ENCODE measurements at places on chromosomes 3 and 15. TPM values are rescaled to one million over a fixed set of nuclear protein-coding genes. Genes with fewer than 3 reads are reported as not detected.

The ASB14 gene
- total RNA-seq: not detected

DNA sequence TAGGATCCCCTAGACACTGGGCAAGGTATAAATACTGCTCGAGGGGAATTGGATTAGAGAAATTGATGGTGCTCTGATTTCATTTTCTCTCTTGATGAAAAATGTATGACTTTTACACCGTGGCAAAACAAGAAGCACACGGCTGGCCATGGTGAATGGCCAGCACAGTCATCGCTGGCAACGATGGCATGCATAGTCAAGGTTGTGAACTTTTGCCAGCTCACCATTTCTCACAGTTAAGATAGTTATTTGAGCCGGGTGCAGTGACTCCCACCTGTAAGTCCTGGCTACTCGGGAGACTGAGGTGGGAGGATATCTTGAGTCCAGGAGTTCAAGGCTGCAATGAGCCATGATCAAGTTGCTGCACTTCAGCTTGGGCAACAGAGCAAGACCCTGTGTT, 95.4 kb downstream of the HMG20A start:
- H3K27me3 ChIP-seq: no peaks in the 10 kb centered on the region
- no peak for DNase-seq
- no peak overlapping the region for H3K27ac ChIP-seq
- H3K4me1 ChIP-seq: no peaks in the 10 kb centered on the region

- no peak overlapping the region for H3K27ac ChIP-seq
- DNase-seq: no peak
- no peaks in the 10 kb centered on the region for H3K27me3 ChIP-seq
- H3K4me1 ChIP-seq: no peaks in the 10 kb centered on the region
Measured at GRCh38 chr3:186316666-186317260, 45.3 kb downstream of the DGKG start.

GRCh38 chr15:81843226-81843625, 202.6 kb downstream of the MEX3B start:
- no peak overlapping the region for H3K4me3 ChIP-seq
- peaks cover 2% of the 10 kb centered on the region for H3K27me3 ChIP-seq
- no peak for DNase-seq
- H3K27ac ChIP-seq: no peak overlapping the region
- no peaks in the 10 kb centered on the region for H3K36me3 ChIP-seq
- H3K4me1 ChIP-seq: no peaks in the 10 kb centered on the region

GRCh38 chr15:95839367-95839782, 491.1 kb upstream of the NR2F2 start:
- H3K27me3 ChIP-seq: peaks cover 9% of the 10 kb centered on the region
- peak; percentile 82 for DNase-seq
- H3K27ac ChIP-seq: peak overlapping the region; percentile 74
- peaks cover 3% of the 10 kb centered on the region for H3K36me3 ChIP-seq
- H3K4me3 ChIP-seq: peak overlapping the region; percentile 49
- H3K4me1 ChIP-seq: peaks cover 40% of the 10 kb centered on the region

DNA sequence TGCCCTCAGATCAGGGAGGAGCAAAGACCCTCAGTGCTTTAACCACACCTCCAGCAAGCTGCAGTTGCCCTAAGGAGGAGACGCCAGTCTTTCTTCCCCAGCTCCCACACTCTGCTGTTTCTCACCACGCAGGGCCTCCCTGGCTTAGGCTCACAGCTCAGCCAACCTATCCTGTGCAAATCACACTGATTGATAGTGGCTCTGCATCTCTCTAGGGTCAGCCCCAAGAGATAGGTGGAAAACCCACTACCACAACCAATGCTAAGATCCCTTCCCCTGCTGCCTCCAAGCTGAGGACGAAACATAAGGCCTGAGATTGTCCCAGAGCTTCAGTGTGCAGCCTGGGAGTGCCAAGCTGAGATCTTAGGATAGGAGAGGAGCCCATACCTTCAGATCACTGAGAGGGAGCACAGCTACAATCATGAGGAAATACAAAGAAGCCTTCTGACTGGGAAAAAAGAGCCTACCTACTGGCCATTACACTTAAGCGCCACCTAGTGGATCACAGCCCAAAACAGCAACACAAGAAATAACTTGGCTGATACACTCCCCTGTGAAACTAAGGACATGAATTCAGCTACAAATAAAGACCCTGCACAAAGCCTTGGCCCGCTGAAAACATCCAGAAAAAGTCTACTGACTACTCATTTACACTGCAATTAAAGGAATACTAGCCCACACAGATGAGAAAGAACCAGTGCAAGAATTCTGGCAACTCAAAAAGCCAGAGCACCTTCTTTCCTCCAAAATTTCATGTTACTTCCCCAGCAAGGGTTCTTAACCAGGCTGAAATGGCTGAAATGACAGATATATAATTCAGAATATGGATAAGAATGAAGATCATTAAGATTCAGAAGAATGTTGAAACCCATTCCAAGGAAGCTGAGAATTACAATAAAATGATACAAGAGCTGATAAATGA, 271.5 kb upstream of the DCBLD2 start:
- DNase-seq: peak; percentile 80
- H3K27ac ChIP-seq: no peak overlapping the region
- no peak overlapping the region for H3K4me3 ChIP-seq
- no peaks in the 10 kb centered on the region for H3K4me1 ChIP-seq
- H3K27me3 ChIP-seq: peaks cover 1% of the 10 kb centered on the region

DNA sequence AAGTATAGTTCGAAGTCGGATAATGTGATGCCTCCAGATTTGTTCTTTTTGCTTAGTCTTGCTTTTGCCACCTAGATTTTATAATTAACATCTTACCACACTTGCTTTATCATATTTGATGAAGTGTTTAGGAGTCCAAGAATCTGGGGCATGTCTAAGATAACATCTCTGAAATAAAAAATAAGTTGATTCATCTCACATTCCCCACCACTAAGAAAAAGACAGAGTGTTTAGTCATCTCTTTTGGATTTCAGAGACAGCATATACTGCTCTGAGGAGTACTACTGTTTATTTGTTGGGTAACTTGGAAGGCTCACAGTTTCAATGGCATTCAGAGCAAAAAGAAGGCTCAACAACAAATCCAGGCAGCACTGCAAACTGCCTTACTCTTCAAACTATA, 324.2 kb upstream of the ATP11B start:
- no peak overlapping the region for H3K4me3 ChIP-seq
- no peak for DNase-seq
- H3K4me1 ChIP-seq: no peaks in the 10 kb centered on the region

DNA sequence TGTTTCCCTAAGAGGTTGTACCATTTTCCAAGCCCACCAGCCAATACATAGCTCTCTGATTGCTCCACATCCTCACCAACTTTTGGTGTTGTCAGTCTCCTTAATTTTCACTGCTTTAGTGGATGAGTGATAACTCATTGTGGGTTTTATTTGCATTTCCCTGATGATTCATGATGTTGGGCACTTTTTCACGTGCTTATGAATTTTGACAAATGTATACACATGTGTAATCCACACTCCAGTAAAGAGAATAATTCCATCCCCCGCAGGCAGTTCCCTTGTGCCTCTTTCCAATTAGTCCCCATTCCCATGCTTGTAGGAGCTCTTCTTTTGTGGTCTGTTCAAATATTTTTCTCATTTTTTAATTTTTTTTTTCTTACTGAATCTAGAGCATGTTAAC, 52.4 kb downstream of the ANP32A start:
- H3K36me3 ChIP-seq: no peaks in the 10 kb centered on the region
- no peak overlapping the region for H3K4me3 ChIP-seq
- peaks cover 5% of the 10 kb centered on the region for H3K4me1 ChIP-seq
- peaks cover 20% of the 10 kb centered on the region for H3K27me3 ChIP-seq
- H3K27ac ChIP-seq: no peak overlapping the region
- DNase-seq: no peak

GRCh38 chr3:184336547-184337398, 627 bp upstream of the FAM131A start:
- peak overlapping the region; percentile 89 for H3K4me3 ChIP-seq
- H3K27me3 ChIP-seq: no peaks in the 10 kb centered on the region
- peak overlapping the region; percentile 86 for H3K27ac ChIP-seq
- H3K36me3 ChIP-seq: peaks cover 39% of the 10 kb centered on the region

DNA sequence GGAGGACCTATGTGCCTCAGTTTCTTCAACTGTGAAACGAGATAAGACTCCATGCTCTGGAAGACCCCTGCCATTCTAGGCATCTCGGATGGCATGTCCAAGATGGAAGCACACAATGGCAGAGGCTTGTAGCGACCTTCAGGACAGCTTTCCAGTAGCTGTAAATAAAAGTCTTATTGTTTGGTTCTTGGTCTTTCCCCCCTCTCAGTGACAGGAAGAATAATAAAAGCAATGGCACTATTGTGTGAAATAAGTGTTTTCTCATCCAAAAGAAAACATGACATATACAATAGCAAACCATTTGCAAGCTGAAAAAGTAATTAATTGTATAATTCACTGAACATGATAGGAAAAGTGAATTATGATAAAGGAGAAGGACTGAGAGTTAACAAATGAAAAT, 32.5 kb upstream of the CD47 start:
- no peak overlapping the region for H3K4me3 ChIP-seq
- H3K27me3 ChIP-seq: no peaks in the 10 kb centered on the region
- H3K36me3 ChIP-seq: peaks cover 25% of the 10 kb centered on the region
- DNase-seq: no peak
- H3K27ac ChIP-seq: peak overlapping the region; percentile 35

DNA sequence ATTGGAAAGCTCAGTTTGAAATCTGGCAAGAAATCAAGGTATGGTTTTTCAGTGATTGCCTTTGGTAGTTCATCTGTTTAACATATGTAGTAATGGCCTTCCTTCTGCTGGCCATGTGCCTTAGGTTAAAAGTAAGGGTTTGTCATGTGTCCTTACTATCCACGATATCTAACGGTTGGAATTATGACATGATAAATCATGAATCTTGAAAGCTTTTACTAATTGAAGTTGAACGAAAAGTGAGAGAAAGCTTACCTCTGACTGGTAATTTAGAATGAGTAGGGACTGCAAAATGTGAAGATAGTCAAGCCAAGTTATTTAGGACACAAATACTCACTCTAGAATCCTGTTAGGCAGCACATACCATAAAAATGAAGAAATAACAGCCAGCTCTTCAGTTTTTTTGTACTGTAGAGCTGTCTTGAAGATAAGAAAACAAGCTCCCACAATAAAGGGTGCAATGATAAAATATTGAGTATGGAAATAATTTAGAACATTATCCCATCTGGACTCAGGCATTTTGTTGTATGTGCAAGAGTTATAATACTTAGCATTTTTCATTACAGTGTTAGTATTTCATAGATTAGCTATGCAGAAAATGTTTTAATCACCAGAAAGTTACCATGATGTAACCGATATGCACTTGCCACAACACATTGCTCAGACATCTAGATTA, 303.4 kb downstream of the ZNF385D start:
- H3K36me3 ChIP-seq: no peaks in the 10 kb centered on the region
- no peaks in the 10 kb centered on the region for H3K4me1 ChIP-seq
- DNase-seq: no peak
- H3K4me3 ChIP-seq: no peak overlapping the region
- H3K27ac ChIP-seq: no peak overlapping the region
- H3K27me3 ChIP-seq: no peaks in the 10 kb centered on the region

GRCh38 chr15:26682598-26683164, 90.2 kb downstream of the GABRB3 start:
- no peak for DNase-seq
- H3K27me3 ChIP-seq: no peaks in the 10 kb centered on the region
- H3K4me1 ChIP-seq: no peaks in the 10 kb centered on the region
- H3K36me3 ChIP-seq: no peaks in the 10 kb centered on the region
- H3K27ac ChIP-seq: no peak overlapping the region

DNA sequence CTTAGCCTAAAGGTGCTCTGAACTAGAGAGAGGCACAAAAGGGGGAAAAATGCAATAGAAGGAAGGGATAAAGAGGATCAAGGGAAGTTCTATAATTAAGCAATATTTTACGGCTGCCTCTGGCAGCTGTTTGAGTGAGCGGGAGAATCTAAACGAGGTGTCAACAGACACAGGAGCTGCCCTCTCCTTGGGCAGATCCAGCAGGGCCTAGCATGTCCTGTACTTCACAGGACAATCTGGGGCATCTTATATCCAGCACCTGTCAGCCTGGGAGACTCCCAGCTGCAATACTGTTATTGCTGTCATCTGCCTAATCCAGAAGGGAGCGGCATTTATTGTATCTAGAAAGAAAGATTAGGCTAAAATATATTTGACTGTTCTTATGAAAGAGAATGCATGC, 68.9 kb downstream of the WWTR1 start:
- no peak overlapping the region for H3K4me3 ChIP-seq
- no peaks in the 10 kb centered on the region for H3K4me1 ChIP-seq
- no peaks in the 10 kb centered on the region for H3K36me3 ChIP-seq
- H3K27ac ChIP-seq: no peak overlapping the region
- DNase-seq: no peak

DNA sequence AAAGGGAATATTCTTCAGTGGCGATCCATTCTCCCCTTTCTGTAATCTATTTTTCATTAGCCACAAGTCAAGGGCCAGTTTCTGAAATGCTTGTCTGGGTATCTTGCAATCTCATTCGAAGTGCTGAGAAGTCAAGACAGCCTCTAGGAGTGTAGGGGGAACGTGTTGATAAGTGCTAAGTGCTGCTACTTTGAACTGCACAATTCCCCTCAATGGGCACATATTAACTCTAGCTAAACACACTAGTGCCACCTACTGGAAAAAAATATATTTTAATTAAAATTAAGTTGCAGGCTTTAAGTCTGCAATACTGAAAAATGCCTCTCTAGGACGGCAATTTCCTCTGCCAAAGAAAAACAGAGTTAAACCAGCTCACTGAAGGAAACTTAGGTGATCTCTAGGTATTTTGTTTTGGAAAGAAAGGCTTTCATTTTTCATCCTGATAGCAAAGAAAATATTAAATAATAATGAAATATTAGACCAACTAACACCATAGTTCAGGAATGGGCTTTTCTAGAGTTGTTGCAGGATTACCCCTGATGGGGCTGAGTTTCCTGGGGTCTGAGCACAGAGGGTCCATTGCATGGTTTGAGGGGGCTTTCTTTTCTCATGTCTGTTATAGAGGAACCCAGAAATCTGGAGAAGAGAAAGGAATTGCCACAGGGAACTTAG, 181.9 kb upstream of the KBTBD8 start:
- DNase-seq: peak; percentile 66
- no peaks in the 10 kb centered on the region for H3K4me1 ChIP-seq
- H3K36me3 ChIP-seq: no peaks in the 10 kb centered on the region
- H3K27me3 ChIP-seq: peaks cover 9% of the 10 kb centered on the region
- no peak overlapping the region for H3K4me3 ChIP-seq

GRCh38 chr15:38745626-38746025, 181.0 kb upstream of the RASGRP1 start:
- H3K27me3 ChIP-seq: peaks cover 17% of the 10 kb centered on the region
- H3K36me3 ChIP-seq: no peaks in the 10 kb centered on the region
- DNase-seq: no peak
